Activated CD4-positive, alpha-beta T cell treated with anti-CD3 and anti-CD28 coated beads for 24 hours (primary cell): ENCODE measurements at places on chromosomes 11 and 22.

DNA sequence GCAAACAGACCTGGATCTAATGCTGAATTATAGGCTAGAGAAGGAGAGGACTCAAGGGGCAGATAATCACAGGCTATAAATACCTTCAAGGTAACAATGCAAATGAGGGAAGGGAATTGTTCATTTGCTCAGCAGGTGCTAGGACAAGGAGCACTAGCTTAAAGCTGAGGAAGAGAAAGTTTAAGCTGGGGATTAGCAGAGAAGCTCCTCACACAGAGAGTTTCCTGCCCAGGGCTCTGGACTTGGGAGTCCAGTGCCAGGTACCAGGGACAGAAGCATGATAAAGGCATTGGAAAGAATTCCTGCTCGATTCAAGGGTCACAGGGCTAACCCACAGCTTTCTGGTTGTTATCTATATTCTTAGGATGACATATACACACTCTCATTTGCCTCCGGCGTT, 509.9 kb downstream of the NTM start:
- no peak for DNase-seq

DNA sequence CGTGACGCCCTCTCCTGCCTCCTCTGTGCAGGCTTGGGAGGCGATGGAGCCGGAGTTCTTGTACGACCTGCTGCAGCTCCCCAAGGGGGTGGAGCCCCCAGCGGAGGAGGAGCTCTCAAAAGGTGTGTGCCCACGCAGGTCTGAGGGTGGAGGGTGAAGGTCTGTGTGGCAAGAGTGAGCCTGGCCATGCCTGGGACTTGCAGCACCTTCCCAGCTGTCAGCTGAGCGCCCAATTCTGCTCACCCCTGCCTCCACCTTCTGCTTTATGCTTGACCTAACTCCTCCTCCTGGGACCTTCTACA, 2.5 kb downstream of the PARVG start:
- DNase-seq: no peak

DNA sequence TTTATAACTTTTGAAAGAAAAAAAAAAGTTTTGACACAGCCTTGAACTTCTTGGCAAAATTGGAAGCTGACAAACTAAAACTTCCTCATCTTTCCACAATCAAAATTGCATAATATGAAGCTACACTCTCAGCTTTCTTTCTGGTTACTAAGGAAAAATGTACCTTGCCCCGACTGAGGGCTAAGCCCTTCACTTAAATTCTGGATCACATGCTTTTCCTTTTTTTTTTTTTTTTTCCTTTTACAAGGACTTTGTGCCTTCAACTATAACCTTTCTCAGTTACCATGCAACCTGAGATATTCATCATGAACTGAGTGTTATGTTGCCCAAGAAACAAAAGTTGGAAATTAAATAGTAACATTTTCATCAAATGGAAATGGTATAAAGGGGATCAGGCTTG, 188.5 kb upstream of the CARD18 start:
- DNase-seq: no peak

GRCh38 chr11:132208477-132209055, 838.2 kb downstream of the NTM start:
- DNase-seq: no peak

DNA sequence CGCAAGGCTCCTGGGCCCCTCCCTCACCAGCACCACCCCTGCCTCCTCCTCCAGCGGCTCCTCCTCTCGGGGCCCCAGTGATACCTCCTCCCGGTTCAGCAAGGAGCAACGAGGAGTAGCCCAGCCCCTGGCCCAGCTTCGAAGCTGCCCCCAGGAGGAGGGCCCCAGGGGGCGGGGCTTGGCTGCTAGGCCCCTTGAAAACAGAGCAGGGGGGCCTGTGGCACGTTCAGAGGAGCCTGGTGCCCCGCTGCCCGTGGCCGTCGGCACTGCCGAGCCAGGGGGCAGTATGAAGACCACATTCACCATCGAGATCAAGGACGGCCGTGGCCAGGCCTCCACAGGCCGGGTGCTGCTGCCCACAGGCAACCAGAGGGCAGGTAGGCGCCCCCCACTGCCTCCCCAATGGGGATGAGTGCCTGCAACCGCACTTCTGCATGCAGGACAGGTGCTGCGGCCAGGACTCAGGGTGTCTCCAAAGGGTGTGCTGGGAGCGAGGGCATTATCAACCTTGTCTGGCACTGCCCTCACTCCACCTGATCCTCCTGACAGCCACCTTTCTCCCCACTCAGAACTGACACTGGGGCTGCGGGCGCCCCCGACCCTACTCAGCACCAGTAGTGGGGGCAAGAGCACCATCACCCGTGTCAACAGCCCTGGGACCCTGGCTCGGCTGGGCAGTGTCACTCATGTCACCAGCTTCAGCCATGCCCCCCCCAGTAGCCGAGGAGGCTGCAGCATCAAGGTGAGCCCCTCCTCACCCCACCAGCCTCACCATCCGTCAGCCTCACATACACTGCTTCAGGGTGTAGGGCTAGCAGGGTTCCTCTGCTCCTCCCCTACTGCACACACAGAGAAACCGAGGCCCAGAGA, 10.2 kb downstream of the SMTN start:
- DNase-seq: no peak

DNA sequence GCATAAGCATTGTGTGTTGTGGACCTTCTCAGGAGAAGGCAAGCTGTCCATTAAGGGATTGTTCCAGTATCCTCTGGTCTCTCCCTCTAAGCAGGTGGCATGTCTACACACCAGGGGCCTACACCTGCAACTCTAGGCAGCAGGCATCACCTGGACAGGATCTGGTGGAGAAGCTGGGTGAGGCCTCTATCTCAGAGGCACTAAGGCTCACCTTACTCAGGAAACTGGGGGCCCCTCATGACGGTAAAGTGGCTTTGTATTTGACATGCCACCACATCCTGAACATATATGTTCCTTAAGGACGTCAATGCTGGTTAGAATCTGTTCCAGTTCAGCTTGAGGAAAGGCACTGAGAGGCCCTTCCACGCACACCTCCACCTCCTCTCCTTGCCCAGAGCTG, 891.3 kb downstream of the OPCML start:
- DNase-seq: no peak

- DNase-seq: no peak
These were observed 99.6 kb downstream of the FAM181B start for GRCh38 chr11:82634091-82634490.

GRCh38 chr22:36156119-36156514, 4.4 kb downstream of the APOL3 start:
- DNase-seq: no peak
